Forelimb muscle (tissue), 1 donor: ENCODE measurements at places on chromosomes 7 and 10.

DNA sequence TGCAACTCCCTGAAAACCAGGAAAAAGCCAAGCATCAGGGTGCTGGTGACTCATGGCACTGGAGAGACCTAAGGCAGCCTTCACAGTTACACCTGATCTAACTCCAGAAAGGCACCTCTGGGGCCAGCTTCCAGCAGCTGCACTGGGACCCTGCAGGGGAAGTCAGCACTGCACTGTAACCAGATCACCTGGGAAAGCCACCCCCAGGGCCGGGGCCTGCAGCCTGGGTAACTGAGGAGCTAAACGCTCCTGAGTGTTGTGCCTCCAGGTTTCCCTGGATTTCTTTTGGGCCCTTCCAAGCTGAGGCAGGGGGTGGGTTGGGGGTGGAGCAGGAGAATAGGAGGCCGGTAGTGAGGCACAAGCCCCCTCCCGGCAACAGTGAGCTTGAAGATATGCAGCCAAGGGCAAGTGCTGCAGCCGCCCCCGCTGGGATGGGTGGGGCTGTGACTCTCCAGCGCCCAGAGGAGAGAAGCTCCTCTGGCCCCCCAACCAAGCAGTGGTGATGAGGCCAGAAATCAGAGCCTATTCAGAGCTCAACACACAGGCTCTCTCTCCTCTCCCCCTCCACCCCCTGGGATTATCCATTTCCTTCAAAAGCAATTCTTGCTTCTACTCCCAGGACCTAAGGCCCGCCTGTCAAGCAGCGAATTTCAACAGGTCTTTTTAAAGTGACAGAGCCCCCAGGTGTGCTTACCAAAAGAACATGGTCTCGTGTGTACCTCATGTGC, 2.6 kb downstream of the CXCL12 start:
- no peak for DNase-seq

DNA sequence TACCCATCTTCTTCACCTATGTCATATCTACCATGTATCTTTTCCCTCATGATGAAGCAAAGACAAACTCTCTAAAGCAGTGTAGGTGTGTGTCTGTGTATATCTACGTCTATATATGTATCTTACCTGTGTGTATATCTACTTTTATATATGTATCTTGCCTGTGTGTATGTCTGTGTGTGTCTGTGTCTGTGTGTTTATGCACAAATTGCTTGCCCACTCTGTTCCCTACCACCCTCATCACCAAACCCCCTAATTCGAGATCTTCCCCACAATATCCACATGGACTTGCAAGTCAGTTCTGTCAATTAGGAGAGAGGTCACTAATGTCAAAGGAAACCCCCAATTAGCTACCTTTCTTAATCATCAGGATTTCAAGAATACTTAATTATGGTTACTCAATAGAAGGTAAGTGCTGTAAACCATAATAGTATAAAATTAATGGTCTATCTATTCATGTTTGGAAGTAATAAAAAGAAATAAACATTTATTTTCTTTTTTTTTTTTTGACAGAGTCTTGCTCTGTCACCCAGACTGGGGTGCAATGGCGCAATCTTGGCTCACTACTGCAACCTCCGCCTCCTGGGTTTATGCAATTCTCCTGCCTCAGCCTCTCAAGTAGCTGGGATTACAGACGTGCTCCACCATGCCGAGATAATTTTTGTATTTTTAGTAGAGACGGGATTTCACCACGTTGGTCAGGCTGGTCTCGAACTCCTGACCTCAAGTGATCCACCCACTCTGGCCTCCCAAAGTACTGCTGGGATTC, 43.6 kb downstream of the ANKRD61 start:
- no peak for DNase-seq

DNA sequence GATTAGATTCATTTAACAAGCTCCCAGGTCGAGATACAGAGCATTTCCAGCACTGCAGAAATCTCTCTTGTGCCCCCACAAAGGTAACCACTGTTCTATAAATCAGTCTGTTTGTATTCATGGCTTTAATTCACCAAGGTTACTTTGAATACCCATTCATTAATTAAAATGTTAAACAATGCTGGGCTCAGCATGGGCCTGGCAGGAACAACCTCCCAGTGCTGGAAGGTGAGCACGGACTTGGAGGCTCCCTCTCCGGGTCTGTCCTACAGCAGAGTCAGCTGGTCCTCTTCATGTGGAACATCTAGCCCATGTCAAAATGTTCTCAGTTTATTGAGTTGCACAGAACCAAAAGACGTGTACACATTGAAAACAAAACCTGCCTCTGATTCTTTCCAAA, 15.6 kb upstream of the EFCAB10 start:
- no peak for DNase-seq

GRCh38 chr7:1225441-1226185, 7.1 kb upstream of the UNCX start:
- DNase-seq, result no peak

DNA sequence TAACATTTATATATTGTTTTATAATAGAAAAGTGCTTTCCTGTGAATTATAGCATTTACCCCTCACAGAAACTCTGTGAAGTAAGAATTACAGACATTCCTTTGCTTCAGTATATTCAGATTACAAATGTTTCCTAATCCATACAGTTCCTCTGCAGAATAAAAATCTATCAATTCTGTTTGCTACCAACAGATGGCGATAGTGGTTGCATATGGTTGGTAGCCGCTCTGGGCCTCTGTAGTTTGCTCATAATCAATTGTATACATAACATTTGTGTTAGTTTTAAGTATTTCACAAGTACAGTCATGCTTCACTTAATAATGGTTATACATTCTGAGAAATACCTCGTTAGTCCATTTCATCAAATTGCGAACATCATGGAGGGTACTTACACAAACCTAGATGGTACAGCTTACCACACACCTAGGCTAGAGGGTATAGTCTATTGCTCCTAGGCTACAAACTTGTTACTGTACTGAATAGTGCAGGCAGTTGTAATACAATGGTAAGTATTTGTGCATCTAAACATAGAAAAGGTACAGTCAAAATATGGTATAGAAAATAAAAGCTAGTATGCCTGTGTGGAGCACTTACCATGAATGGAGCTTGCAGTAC, 94.4 kb upstream of the STEAP4 start:
- DNase-seq, result no peak

- DNase-seq, result no peak
Observed at GRCh38 chr10:109937460-109938065, 14.3 kb upstream of the XPNPEP1 start.

DNA sequence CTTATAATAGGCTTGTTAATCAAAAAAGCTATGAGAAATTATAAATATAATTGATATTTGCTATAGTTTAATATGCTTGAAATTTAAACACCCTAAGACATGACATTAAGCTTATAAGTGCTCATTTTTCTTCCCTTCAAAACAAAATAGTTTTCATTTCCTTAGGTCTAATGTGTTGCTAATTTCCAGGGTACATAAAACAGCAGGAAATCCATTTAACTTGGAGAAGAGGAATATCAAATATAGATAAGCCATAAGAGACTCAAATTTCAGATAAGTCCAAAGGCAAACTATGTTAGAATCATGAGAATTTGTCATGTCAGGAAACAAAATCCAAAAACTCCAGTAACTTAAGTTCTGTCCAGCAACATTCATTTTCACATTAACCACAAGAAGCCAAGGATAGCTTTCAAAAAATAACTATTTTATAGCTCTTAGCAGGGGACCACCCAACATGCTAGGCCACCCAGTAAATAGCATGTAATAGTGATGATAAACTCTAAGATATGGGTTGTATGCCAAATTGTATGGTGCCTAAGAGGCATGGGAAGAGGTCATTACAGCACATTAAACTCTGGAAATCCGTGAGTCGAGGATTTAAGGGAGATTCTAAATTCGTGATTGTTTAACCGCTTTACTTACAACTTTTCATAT, 298.1 kb downstream of the CRPPA start:
- no peak for DNase-seq

GRCh38 chr10:4790922-4791321, 35.1 kb upstream of the AKR1E2 start:
- no peak for DNase-seq

DNA sequence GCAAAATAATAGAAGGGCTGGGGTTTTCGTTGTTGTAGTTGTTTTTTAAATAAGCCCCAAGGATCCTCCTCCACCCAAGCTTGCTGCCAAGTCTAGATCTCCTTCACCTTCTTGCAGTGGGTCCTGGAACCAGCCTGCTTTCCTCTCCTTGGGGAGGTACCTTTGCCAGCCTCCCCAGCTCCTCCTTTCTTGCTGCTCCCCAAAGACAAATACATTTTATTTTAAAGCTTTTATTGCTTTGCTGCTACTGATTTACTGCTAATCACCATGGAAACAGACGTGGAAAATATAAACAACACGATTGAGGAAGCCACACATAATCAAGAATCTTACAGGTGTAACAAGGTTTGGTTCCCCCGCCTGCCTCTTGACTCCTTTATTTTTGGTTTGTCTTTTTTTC, 17.4 kb upstream of the SLF2 start:
- no peak for DNase-seq

DNA sequence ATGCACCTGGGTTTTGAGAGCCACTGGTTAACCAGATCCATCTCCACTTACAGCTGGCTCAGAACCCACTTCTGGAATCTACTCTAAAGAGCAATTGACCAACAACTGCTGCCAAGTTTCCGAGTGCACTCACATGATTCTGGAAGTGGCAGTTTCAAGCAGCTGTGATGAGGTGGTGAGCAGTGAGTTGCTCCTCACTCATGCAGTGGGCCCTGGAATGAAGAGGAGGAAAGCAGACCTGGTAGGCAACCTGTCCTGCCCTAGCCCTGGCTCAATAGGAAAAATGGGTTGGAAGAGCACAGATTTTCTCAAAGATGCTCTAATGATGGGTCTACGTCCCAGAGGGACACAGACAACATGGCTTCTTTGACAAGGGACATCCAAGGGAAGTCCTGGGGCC, 70.7 kb upstream of the NPY start:
- DNase-seq, result no peak
